ENCODE measurements at places on chromosomes 3 and 15. TPM values are rescaled to one million over a fixed set of nuclear protein-coding genes. Genes with fewer than 3 reads are reported as not detected.

The STAB1 gene
- not detected for total RNA-seq

DNA sequence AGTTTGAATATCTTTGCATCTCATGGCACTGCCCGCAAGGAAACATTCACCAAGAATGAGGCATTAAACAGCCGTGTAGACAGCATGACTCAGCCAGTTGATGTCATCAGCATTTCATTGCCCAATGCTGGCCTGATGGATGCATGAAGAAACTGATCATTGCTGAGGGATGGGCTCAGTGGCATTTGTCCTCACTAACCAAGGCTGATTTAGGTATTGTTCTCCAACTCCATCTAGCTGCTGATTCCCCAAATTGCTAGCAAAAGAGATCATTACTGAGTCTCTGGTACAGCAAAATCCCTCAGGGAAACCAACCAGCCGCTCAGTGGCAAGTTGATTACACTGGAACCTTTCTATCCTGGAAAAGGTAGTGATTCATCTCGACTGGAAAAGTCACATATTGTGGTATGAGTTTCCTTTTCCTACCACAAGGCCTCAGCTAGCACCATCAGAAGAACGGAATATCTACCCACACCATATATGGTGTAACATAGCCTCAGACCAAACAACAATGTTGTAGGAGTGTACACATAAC, 186.5 kb upstream of the GAP43 start:
- H3K27me3 ChIP-seq = no peaks in the 10 kb centered on the region
- H3K36me3 ChIP-seq = no peaks in the 10 kb centered on the region
- H3K4me1 ChIP-seq = no peaks in the 10 kb centered on the region
- no peak overlapping the region for H3K27ac ChIP-seq
- H3K4me3 ChIP-seq = no peak overlapping the region
- no peak for DNase-seq

- H3K27me3 ChIP-seq = no peaks in the 10 kb centered on the region
- H3K27ac ChIP-seq = no peak overlapping the region
- peaks cover 11% of the 10 kb centered on the region for H3K36me3 ChIP-seq
- no peak for DNase-seq
- peaks cover 15% of the 10 kb centered on the region for H3K4me1 ChIP-seq
Observed at GRCh38 chr15:57048930-57049549, 130.6 kb downstream of the TCF12 start.

The PTX3 gene
- total RNA-seq = not detected

DNA sequence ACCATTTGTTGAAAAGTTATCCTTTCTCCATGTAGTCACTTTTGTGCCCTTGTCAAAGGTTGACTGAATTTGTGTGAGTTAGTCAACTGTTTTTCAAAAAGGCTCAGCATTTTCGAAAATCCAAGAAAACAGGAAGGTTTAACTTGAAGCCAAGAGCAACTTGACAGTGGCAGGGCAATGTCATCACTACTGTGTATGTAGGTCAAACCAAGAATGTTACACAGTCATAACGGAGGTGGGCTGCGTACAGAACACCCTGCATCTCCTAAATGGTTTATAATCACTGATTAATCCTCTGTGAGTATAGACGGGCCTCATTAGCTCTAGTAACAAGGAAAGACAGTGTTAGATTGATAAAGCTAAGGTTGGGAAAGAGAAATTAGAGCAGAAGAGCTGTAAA, 1064.9 kb downstream of the FHIT start:
- H3K4me3 ChIP-seq = no peak overlapping the region
- no peaks in the 10 kb centered on the region for H3K27me3 ChIP-seq
- peaks cover 34% of the 10 kb centered on the region for H3K4me1 ChIP-seq

- peaks cover 4% of the 10 kb centered on the region for H3K4me1 ChIP-seq
- no peak for DNase-seq
- H3K4me3 ChIP-seq = no peak overlapping the region
- peaks cover 2% of the 10 kb centered on the region for H3K27me3 ChIP-seq
Observed at GRCh38 chr3:23474580-23475357, 271.6 kb downstream of the UBE2E2 start.

DNA sequence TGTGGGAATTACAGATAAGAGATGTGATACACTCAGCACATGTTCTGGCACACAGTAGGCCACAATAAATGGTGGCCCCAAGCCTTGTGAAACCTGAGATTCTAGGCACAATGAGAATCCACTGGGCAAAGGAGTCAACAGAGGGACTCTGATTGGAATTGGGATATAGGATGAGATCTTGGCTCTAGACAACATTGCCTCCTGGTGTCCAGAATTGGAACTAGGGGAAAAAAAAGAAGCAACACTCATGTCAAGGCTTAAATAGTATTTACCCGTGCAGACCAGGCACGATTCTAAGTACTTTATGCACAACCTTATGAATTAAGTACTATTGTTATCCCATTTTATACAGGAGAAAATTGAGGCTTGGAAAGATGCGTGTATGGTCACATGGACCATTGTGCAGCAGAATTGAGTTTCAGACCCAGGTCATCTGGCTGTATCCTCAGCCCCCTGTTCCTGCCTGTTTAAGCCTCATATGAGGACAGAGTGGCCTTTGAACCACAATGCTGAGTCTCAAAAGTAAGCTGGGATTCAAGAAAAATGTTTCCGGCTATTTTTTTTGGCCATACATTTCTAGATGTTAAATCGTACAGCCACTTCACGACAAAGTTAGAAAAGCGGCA, 124.8 kb downstream of the SV2B start:
- no peaks in the 10 kb centered on the region for H3K36me3 ChIP-seq
- H3K4me3 ChIP-seq = no peak overlapping the region
- H3K27me3 ChIP-seq = peaks cover 23% of the 10 kb centered on the region
- H3K4me1 ChIP-seq = no peaks in the 10 kb centered on the region
- no peak overlapping the region for H3K27ac ChIP-seq
- no peak for DNase-seq

DNA sequence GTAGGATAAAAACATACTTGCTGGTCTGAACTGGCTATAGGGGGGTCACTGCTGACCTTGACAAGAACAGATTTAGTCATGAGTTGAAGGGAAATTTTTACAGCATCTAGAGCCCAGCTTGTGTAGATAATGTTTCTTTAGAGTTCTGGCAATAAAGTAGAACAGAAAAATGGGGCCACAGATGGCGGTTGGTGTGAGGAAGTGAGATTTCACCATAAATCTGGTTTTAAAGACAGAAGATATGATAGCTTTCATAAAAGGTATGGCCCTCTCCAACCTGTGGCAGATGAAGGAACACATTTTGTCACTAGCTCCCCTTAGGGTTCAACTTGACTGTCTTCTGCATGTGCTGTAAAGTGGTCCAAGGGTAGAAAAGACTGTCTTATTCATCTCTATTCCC, 24.3 kb upstream of the IMPDH2 start:
- H3K4me1 ChIP-seq = no peaks in the 10 kb centered on the region
- H3K4me3 ChIP-seq = no peak overlapping the region
- no peak for DNase-seq
- no peak overlapping the region for H3K27ac ChIP-seq
- H3K36me3 ChIP-seq = peaks cover 55% of the 10 kb centered on the region
- no peaks in the 10 kb centered on the region for H3K27me3 ChIP-seq

- DNase-seq = no peak
- H3K36me3 ChIP-seq = no peaks in the 10 kb centered on the region
- H3K4me1 ChIP-seq = peaks cover 1% of the 10 kb centered on the region
- no peak overlapping the region for H3K27ac ChIP-seq
- H3K27me3 ChIP-seq = peaks cover 10% of the 10 kb centered on the region
- H3K4me3 ChIP-seq = no peak overlapping the region
Observed at GRCh38 chr3:9864200-9864927, 15.7 kb downstream of the CIDEC start.

The SCAMP2 gene
- total RNA-seq = 115 TPM

DNA sequence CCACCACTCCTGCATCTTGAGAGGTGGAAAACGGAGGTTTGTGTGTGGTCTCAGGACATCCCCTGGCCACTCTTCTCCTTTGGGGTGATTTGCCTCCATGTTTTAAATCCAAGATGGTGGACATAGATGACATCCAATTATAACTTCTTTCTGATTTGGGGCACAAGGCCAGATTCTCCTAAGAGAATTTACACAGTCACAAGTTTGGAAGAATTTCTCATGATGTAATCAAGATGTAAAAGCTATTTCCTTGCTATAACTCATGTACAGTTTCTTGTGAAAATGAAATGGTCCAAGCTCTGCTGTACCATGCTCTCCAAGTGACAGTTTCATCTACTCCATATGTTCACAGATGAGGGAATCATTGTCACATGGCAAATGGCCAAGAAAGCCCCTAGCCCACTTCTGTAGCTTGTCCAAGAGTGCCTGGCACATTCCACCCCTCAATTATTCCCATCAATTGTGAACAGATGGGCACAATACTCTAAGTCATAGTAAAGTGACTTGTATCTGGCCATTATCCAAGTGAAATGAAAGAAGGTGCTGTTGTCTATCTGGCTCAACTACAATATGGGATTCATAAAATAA, 134.6 kb upstream of the ROPN1 start:
- no peak for DNase-seq
- H3K36me3 ChIP-seq = no peaks in the 10 kb centered on the region
- peaks cover 29% of the 10 kb centered on the region for H3K27me3 ChIP-seq
- H3K4me1 ChIP-seq = no peaks in the 10 kb centered on the region
- H3K27ac ChIP-seq = no peak overlapping the region
- no peak overlapping the region for H3K4me3 ChIP-seq

The AADAC gene
- not detected for total RNA-seq

GRCh38 chr3:64943866-64944265, 256.1 kb upstream of the ADAMTS9 start:
- no peak overlapping the region for H3K27ac ChIP-seq
- no peak overlapping the region for H3K4me3 ChIP-seq
- H3K36me3 ChIP-seq = no peaks in the 10 kb centered on the region
- no peak for DNase-seq

The A4GNT gene
- total RNA-seq = not detected

The RPL39L gene
- 17.8 TPM for total RNA-seq

DNA sequence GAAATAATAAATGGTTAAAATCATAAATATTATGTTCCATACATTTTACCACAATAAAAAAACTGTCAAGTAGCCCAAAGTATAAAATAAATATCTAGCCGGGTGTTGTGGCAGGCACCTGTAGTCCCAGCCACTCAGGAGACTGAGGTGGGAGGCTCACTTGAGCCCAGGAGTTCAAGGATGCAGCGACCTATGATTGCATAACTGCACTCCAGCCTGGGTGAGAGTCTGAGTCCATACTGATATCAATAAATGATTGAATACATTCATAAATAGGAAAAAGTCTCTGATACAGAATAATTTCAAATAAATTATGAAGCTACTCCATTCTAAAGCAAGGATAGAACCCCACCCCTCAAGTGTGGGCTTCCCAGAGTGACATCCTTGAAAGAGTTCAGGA, 68.5 kb upstream of the GATA2 start:
- no peak overlapping the region for H3K4me3 ChIP-seq
- no peak overlapping the region for H3K27ac ChIP-seq
- H3K27me3 ChIP-seq = peaks cover 45% of the 10 kb centered on the region
- H3K4me1 ChIP-seq = peaks cover 7% of the 10 kb centered on the region
- no peaks in the 10 kb centered on the region for H3K36me3 ChIP-seq

DNA sequence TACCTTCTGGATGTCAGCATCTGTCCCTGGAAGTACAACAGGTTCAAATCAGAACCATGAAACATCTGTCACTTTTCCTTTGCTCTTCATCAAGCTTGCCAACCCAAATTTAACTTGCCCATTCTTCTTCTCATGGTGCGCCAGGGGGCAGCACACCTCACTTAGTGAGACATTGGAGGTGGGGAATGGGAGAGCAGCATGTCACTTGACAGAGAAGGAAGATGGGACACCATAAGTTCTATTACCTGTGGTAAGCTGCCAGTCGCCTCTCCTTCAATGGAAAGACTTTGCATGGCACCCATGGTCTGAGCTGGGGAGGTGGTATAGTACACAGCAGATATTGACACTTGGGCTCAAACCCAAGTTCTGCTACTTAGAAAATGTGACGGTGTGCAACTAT, 2.9 kb downstream of the SCN5A start:
- no peaks in the 10 kb centered on the region for H3K36me3 ChIP-seq
- peaks cover 8% of the 10 kb centered on the region for H3K4me1 ChIP-seq
- H3K27me3 ChIP-seq = peaks cover 3% of the 10 kb centered on the region
- H3K4me3 ChIP-seq = no peak overlapping the region
- no peak overlapping the region for H3K27ac ChIP-seq

DNA sequence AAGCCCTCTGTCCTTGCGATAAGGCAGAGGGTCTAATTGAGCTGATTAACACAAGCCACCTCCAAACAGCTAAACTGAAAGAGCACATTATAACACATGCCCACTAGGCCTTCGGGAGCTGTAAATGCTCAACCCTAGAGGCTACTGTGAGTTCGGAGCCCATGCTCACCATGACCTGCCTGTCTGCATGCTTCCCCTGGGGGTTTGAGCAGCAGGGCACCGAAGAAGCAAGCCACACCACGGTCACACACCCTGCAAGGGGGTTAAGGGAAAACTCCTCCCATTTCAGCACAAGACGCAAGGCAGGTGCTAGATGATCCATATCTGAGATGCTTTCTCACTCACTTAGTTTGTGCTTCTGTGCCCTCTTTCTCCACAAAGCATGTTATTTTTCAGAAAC, 435.9 kb upstream of the CADM2 start:
- no peak for DNase-seq
- no peaks in the 10 kb centered on the region for H3K4me1 ChIP-seq
- H3K4me3 ChIP-seq = no peak overlapping the region
- H3K36me3 ChIP-seq = no peaks in the 10 kb centered on the region
- H3K27ac ChIP-seq = no peak overlapping the region

Measured in activated CD8-positive, alpha-beta memory T cell treated with anti-CD3 and anti-CD28 coated beads, Interleukin-2, amount 10 ng/mL, durations not matched to agents 7 days and 5 days (primary cell).